ENCODE measurements at places on chromosomes 7 and 10. TPM values are rescaled to one million over a fixed set of nuclear protein-coding genes. Genes with fewer than 3 reads are reported as not detected.

The PPIF gene
- 116 TPM for total RNA-seq

The TNRC18 gene
- total RNA-seq = 73.7 TPM

The ZNF365 gene
- not detected for total RNA-seq

The OR6V1 gene
- not detected for total RNA-seq

The PLPP4 gene
- 0.61 TPM for total RNA-seq

The ZNF25 gene
- 1.5 TPM for total RNA-seq

The GHRHR gene
- not detected for total RNA-seq

The NT5C3A gene
- 38.9 TPM for total RNA-seq

The NCF1 gene
- total RNA-seq = 0.23 TPM

The KAZALD1 gene
- total RNA-seq = 42.3 TPM

The ODAD2 gene
- total RNA-seq = not detected

GRCh38 chr7:143288836-143289235 lies 685 bp downstream of the CASP2 start:
- no peak for DNase-seq

DNA sequence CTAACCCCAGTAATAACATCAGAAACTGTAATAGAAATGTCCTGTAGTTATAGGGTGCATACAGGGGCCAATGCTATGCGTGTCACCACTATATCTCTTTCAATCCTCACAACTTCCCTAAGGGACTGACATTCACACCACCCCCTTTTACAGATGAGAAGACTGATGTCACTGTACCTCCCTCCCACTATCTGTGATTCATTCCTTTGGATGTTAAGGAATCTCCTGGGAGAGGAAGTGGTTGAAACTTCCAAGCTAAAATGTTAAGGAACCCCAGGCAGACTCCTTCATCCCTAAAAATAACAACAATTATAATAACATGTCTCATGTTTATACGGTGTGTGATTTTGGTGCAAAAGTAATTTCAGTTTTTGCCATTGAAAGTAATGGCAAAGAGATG lies 5.4 kb downstream of the COL13A1 start:
- DNase-seq = no peak

DNA sequence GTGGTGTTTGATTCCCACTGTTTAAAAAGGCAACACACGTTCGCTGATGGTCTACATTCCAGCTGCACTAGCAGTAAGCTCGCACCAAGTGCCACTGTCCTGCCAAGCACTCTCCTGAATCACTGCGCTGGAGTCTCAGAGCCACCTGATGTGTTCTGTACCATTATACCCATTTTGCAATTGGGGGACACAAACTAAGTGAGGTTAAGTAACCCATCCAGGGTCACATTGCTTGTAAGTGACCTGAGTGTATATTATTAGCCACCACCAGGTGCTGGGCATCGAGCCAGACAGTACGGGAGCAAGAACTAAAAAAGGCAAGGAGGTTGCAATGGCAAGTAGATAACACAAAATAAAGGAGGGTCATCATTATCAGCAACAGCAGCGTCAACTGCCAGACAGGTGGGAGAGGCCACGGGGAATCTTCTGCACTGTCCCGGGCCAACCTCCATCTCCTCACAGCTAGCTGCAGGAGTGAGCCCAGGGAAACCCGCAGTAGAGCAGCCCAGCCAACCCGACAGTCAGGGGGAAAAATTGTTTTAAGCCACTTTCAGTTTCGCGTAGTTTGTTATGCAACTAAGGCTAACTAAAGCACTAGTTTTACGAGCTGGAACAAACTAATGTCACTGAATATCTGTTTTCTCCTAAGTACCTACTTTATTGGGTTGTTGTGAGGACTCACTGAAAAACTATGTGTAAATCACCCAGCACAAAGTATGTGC lies 712 bp upstream of the CPVL start:
- peak; percentile 28 for DNase-seq

DNA sequence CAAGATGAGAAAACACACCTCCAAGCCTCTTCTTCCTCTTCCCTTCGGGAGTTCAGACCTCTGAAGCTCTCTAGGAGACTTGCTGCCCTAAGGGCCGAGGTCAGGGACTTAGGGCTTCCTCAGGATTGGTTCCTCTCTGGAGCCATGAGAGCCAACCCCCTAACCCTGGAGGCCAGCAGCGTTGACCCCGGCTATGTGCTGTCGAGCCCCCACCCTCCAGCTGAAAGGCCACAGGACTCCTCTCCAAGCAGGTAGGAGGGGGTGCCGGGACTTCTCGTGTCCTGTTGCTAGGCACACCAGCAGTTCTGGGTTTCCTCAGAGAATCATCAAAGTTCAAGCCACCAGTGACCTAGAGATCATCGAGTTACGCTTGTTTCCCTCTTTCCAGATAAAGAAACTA lies 87.4 kb downstream of the ARHGAP22 start:
- DNase-seq = peak; percentile 32

DNA sequence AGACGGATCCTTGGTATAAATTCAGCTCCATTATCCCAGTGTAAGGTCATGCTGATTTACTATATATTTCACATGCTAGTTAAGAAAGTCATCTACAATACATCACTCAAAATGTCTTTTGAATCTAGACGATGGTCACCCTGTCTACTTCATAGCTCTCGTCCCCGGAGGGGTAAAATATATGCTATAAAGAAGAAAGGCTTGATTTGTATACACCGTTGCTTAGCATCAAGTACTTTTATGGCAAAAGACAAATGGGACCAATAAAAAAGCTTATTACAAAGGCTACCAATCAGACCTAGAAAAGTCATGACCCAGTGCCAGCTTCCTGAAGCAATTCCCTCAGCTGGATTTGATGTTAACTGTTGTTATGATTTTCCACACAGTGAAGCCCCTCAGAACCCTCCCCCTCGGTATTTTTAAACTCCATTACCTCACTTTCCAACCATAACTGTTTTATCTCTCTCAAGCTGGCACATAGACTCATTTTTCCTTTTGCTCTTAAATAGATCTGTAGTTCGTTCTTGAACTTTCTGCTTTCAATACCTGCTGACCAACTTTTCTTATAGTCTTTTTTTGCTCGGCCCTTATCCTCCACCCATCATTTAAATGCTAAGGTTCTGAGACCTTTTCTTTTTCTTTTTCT lies 104.9 kb downstream of the DOCK4 start:
- DNase-seq = no peak

GRCh38 chr7:136656516-136656915 lies 211.9 kb upstream of the CHRM2 start:
- no peak for DNase-seq

- no peak for DNase-seq
Observed at GRCh38 chr10:4847561-4848355, 21.8 kb downstream of the AKR1E2 start.

- DNase-seq = peak; percentile 73
Observed at GRCh38 chr7:55280031-55280454, 85.1 kb upstream of the LANCL2 start.

- DNase-seq = no peak
Observed at GRCh38 chr10:57754803-57755202, 512.9 kb downstream of the IPMK start.

DNA sequence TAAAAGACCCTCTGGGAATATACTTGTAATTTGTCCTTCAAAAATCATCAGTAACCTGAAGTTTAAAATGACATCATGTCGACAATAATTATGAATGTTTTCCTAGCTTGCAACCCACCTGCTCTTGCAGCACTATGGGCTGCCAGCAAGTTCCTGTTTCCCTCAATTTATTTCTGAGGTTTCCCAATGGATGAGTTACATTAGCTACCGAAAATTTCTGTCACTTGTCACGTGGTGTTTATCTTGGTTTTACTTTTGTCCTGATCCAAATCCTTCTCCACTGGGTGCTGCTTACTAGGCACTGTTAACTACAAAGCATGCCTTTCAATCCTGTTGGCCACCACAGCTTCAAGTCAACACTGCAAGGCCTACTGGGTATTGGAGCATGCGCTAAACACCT lies 31.5 kb downstream of the GIMAP8 start:
- no peak for DNase-seq

DNA sequence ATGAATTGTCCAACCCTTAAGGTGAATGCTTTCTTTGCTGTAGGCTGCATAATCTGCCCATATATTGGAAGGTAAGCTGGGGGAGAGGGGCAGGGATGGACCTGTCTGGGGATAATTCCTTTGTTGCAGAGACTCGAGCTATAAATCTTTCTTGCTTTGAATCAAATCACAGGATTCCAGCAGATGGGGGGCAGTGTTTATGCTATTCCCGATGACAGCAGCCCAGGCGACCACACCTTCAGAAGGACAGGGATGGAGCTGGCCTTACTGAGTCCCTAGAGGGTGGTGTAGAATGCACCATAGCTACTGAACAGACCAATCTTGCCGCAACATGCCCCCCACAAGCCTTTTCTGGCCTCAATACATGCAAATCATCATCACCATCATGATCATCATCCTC lies 2.5 kb downstream of the PODXL start:
- DNase-seq = no peak

DNA sequence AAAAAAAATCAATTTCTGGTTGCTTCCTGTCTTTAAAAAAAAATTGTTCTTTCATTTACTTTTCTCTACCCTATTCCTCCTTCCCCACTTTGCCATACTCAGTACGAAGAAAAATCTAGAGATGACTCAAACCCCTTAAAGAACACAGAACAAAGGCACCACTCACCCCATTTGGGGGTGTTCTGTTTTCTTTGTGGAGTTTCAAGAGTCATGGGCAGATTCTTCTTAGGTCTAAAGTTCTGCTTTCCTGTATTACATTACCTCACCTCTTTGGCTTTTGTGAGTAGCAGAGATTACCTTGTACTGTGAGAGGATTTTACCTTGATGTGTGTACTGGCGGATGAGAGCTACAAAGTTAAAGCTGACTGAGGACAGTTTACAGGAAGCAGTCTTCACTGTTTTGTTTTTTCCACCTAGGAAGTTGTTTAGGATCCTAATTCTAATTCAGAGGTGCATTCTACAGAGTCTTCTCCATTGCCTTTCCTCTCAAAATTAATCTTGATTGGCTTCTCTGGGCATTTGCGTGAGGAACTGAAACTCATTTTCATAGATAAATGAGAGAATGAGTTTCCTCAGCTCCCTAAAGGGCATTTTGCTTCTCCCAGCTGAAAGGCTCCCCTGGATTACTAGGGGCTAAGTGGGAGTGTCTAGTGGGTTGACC lies 20.7 kb downstream of the AVL9 start:
- no peak for DNase-seq

- no peak for DNase-seq
Observed at GRCh38 chr7:20284771-20285143, 45.9 kb upstream of the ITGB8 start.

DNA sequence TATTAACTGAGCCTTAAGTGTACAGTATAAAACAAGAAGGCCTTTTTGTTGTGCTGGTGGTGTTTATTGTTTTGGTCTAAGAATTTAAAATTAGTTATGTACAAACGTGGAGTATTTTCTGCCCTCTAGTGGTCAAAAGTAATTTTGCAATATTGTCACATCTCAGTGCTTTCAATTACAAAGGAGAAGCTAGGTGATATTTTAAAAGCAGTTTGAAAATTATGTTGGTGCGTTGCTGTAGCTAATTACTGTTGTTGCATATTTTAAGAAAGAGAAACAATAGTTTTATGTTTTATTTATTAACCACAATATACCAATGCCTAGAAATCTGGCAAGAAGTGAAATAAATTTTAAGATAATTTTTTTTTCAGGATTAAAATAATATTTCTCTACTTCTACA lies 11.4 kb downstream of the NPVF start:
- peak; percentile 44 for DNase-seq

DNA sequence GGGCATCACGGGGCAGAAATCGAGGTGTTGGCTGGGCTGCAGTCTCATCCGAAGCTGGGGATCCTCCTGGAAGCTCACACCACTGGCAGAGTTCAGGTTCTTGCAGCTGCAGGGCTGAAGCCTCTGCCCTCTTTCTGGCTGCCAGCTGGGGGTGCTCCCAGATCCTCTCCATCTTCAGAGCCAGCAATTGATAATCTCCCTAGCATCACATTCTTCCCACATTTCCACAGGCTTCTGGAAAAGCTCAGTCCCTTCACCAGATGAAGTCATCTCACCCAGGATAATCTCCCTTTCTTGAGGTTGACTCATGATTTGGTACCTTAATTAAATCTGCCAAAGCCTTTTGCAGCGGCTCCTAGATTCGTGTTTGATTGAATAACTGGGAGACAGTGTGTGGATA lies 55.2 kb downstream of the NRP1 start:
- DNase-seq = no peak

DNA sequence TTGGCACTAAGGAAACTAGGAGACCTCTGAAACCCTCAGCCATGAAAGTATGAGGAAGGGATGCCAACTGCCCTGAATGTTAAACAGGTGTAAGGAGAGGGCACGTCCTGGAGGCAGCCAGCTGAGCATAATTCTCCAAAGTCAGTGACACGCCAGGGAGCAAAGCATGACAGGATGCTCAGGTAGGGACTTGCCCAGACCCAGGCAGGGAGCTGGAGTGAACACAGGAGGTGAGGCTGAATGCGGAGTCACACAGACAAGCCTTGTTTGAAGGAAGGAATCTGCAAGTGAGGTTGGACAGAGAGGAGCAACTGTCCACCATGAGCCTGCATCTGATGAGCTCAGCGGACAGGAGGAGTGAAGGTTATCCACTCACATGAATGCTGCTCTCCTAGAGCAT lies 41.5 kb downstream of the KLRG2 start:
- DNase-seq = no peak

- DNase-seq = no peak
Observed at GRCh38 chr7:27590416-27590815, 72.3 kb downstream of the HIBADH start.
